ENCODE measurements at places on chromosomes 12 and 14.

GRCh38 chr14:105861985-105862465, 335.6 kb downstream of the TMEM121 start:
- DNase-seq: no peak

GRCh38 chr12:48927261-48927660, 2.0 kb upstream of the FKBP11 start:
- no peak for DNase-seq

- DNase-seq: no peak
These were observed 636.3 kb downstream of the DIO2 start for GRCh38 chr14:79575032-79575431.

GRCh38 chr14:101595349-101595748, 34.1 kb downstream of the DIO3 start:
- no peak for DNase-seq

DNA sequence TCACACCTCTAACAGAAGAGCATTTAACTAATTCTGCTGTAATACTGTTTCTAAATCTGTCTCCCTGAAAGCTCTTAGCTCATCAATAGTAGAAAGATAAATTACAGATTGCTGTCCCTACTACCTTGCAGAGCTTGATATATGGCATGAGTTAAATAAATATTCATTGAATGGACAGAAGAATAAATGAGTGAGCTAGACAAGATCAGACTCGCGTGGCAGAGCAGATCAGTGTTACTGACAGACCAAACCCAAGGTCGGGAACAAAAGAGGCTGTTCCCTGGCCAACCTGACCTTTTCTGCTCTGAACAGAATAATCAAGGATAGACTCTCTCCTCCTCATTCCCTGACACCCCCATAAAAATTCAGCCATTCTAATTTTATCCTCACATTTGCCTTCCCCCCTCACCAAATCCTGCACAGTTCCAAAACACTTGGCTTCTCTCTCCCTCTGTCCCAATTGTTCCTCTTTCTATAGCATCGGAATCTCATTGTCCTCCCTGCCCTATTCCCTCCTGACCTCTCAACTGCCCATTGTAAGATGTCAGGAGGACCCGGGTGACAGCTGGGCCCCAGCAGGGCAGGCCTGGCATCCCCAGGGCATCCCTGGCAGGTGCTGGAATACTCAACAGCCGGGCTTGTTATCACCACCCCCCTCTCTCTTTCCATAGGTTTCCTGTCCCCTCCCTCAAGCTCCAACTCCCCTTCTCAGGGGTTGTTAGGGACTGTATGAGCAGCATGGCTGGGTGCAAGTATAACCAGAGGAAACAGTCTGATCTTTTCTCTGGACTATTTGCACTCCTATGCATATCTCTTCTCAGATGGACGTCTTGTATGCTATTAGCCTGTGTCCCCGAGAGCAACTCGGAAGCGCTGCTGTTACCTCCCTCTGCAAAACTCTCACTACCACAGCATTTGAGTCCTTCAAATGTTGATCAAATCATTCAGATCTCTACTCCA, 19.9 kb downstream of the NEUROD4 start:
- DNase-seq: no peak

DNA sequence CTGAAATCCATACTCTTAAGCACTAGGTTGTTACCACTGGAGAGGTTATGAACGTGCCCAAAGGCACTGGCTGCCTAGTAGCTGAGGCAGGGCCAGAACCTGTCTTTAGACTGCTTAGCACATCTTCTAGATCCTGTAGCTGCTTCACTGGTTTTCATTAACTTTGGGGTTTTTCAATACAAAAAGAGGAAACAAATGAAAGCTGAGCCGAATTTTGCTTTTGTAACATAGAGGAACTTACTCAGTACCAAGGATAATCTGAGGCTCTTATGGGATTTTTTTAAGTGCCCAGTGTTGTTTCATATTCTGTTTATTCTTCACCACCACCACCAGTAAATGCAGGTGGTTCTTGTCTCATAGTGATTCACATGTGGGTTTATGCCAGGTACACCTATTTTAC, 396.1 kb downstream of the RAD51B start:
- no peak for DNase-seq

DNA sequence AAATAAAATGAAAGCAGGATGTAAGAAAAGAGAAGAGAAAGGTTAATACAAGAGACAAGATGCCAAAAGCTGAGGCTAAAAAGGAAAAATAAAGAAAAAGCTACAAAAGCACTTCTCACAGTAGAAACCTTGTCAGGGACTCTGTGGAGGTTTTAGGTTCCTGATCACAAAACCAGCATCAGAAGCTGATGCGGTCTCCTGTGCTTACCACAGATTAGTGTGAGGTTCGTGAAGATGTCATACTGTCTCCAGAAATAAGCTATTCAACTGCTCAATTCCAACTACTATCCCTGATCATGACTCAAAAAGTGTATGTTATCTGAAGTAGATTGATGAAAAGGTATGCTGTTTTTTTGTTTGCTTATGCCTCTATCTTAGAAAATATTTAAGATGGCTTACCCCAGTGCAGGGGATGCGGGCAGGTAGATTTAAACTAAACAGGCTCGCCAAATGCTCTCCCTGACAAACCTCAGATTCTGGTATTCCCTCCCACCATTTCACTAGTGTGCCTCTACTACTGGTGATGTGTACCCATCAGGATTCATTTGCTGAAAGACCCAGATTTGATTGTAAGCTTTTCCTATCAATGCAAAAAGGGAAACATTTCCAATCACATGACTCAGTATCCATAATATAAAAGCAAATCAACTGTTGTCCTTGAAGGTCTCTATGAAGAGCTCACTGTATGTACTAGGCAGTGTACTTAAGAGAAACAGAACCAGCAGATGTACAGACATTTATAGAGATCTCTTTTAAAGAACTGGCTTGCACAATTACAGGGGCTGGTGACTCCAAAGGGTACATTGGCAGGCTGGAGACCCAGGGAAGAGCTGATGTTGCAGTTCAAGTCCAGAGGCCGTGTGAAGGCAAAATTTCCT, 169.5 kb upstream of the FOXN3 start:
- no peak for DNase-seq

DNA sequence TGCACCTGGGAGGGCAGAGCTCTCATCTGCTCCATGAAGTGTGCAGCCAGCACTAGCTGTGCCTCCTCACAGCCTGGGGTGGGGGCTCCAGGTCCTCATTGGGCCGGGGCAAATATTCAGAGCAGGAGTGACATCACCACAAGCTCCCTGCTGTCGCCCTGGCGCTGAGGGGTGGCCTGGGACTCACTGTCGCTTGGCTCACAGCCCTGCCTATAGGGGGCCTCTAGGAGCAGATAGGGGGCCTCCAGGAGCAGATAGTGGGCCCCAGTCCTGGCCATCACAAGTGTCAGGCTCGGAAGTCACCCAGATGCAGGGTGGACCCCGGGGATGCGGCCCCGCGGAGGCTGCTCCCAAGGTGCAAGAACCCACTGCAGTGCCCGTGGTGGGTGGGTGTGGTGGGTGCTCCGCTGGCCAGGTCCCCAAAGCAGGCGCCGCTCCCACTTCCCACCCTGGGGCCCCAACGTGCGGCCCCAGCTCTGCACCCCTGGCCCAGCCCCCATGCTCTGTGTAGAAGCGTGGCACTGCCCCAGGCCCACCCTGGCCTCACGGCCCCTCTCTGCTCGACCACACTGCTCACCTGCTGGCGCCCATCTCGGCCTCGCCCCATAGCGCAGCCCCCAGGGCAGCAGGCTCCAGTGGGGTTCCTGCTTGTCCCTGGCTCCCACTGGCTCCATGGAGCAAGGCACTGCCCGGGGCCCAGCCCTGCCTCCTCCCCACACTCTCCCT, 18.0 kb downstream of the SYNJ2BP start:
- no peak for DNase-seq

Data from stimulated activated CD8-positive, alpha-beta memory T cell treated with anti-CD3 and anti-CD28 coated beads, Interleukin-4, amount 100 ng/mL, for 4 hours (primary cell).